Activated CD8-positive, alpha-beta T cell treated with anti-CD3 and anti-CD28 coated beads, Interleukin-2, amount 10 ng/mL, durations not matched to agents 7 days and 5 days (primary cell): ENCODE measurements at places on chromosomes 4 and X. TPM values are rescaled to one million over a fixed set of nuclear protein-coding genes. Genes with fewer than 3 reads are reported as not detected.

GRCh38 chr4:134906404-134907023 lies 704.9 kb upstream of the PABPC4L start:
- no peak for DNase-seq

GPR143 gene
- total RNA-seq: not detected

EMCN gene
- not detected for total RNA-seq

FAM47E gene
- total RNA-seq: not detected

S100G gene
- total RNA-seq: not detected

DNA sequence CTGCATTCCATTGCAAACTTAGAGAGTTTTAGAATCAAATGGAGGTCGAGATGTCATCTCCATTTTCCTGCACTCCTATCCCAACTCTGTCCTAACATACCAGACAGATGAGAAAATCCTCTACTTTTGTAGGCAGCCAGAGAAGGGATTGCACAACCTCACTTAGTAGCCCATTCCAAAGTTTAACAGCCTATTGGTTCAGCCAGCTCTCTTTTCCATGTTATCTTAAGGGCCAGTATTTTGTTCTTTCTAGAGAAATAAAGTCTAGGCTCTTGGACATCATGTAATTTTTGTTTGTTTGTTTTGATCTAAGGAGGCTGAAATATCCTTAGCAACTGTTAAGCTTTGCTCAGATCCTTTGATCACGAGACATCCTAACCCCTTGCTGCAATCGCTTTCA lies 173.0 kb downstream of the COX18 start:
- DNase-seq: no peak

MAGT1 gene
- 50.2 TPM for total RNA-seq

ANKRD50 gene
- 0.10 TPM for total RNA-seq

HSD17B13 gene
- total RNA-seq: 0.16 TPM

DNA sequence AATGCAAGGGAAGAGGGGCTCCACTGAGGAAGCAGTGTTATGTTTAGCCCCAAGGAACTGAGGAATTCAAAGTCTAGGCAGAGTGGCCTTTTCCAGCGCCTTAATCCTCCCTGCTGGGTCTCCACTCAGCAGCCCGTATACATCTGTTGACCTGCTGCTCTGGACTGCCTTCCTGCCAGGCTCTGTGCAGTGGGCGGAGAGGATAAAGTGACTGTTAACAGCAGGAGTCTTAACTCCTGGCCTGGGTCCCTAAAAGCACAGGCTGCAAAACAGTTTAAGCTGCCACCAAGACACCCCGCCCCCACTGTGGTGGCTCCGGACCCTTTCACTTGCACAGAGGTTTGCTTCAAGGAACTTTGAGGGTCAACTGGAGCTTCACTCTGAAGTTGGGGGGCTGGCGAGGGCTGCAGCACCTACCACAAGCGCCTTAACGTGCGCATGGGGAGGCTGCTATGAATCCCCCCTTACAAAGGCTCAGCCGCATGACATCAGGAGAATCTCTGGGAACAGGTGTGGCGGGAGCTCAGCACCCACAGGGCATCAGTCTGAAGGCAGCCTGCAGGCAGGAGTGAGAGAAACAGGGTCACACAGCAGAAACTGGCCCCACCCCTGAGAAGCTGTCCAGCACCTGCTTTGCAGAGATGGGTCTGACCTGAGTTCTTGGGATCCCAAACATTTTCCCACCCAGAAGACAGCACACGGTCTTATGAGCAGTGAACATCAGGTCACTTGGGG lies 358.2 kb upstream of the GATB start:
- DNase-seq: no peak

CT45A5 gene
- total RNA-seq: not detected

DNA sequence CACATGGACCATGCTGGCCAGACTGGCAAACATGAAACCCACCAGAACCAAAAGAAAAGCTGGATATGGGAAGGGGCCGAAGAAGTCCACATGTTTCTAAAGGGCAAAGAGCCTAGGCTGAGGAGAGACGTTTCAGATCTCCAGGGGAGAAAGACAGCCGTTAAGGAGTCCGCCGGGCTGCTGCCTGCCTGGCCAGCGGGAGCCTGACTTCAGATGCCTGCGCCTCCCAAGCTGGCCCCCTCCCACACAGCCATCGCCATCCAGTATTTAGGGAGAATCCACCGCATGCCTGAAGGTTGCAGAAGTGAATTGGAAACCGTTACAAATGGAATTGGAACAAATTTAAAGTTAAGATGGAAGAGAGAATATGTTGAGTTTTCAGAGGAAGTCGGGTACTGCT lies 2.9 kb downstream of the TBL1X start:
- no peak for DNase-seq

DNA sequence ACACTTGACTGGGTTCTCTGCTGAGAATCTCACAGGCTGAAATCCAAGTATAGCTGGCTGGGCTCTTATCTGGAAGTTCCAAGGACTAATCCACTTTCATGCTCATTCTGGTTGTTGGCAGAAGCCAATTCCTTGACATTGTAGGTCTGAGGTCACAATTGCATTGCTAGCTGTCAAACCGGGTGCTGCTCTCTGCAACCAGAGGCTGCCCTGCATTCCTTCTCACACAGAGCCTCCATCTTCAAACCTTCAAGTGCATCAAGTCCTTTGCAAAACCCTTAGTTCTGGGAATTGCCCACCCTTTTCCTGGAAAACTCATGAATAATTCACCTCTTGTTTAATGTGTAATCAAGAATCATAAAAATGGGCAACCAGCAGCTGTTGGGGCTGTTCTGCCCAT lies 404.2 kb downstream of the KCNIP4 start:
- DNase-seq: no peak

GRCh38 chr4:111120191-111120590 lies 497.3 kb upstream of the PITX2 start:
- DNase-seq: no peak

DNA sequence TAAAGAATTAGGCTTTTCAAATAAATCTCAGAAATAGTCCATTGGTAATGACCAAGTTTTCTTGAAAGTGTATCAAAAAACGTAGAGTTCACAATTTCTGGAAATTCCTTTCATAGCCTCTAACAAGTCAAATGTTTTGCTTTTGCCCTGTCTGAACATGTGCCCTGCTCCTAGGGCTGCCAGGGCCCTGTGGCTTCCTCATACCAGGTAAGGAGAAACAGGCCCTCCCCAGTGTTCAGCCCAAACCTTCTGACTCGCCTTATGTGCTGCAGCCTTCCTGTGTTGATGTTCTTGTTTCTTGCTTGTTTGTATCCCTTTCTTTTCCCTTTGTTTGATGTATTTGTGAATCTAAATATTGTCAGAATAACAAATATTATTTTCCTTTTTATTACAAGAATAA lies 146.1 kb upstream of the PACRGL start:
- DNase-seq: no peak

MAGEA11 gene
- total RNA-seq: not detected

GRCh38 chr4:185272245-185272644 lies 62.8 kb downstream of the SNX25 start:
- no peak for DNase-seq

DNA sequence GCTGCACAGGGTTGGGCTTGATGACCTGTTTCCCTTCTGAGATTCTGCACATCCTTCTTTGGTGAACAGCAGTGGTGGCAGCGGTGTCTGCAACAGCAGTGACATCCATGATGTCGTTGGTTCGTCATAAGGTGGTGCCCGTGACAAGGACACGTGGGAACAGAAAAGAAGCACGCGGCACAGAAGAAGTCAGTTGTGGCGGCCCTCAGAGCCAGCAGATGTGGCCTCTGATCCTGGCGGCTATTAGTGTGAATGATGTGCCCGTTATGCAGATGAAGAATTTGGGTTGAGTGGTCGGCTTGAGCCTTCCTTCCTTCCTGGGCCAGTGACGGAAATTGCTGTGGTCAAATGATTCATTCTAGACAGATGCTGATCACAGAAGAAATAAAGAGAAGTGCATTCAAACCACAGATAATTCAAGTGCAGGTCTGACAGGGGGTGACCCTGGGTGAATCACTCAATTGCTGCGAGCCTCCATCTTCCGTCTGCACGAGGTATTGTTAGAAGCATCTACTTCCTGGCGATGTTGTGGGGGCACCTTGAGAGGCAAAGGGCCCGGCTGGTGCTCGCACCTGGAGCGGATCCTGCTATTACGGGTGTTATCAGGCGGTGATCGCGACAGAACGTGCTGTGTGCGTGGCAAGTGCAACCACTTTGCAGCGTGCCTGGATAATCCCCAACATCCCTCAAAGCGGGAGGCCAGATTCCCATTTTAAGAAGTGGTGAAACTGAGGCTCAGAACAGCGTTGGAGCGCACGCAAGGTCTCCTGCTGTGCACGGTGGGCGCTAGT lies 215.2 kb upstream of the PSAPL1 start:
- DNase-seq: peak; percentile 81

DNA sequence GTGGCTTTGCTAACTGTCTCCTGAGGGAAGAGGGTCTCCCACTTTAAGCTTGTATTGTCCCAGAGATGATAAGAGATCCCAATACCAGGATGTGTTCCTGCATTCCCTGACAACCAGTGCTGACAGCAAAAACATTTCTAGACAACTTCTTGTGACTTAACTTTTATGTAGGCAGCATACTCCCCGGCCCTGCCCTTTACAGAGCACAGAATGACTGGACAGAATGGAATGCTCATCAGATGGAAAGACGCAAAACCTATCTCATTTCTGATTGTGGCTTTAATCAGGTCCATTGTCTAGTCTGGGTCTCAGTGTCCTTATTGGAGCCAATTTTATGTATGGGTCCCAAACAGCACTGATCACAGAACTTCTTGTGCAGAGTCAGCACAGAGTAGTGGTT lies 18.2 kb upstream of the PLAC1 start:
- no peak for DNase-seq

DTHD1 gene
- total RNA-seq: 0.26 TPM
